ENCODE measurements at places on chromosomes 2 and 18.

DNA sequence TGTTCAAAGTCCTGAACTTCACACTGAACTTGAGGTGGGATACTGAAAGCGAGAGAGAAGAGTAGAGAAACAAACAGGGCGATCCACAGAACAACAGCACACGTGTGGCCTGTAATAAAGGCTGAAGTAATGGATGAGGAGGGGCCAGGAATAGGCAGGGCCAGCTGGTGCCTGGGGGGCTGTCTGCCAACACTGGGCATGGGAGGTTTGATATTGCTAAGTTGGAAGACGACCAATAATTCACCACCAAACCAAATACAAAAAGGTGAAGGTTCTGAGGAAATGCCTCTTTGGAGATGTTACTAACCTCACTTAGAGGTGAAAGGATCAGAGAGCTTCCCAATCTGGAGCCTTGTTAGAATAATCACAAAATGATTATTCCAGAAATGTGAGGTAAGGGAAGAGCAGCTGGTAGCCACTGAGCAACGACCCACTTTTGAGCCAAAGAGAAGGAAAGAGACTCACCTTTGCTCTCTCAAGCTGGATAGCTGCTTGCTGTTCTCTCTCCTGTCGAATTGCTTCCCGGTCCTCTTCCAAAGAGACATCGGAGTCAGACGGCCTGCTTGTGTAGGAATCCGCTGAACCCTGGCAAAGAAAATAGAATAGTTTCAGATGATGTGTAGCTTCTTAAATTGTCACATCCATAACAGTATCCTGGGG is 54.7 kb upstream of the ARL5A start:
- DNase-seq = no peak

- DNase-seq = no peak
These were observed 38.0 kb downstream of the PTGR3 start for GRCh38 chr18:75170916-75171315.

DNA sequence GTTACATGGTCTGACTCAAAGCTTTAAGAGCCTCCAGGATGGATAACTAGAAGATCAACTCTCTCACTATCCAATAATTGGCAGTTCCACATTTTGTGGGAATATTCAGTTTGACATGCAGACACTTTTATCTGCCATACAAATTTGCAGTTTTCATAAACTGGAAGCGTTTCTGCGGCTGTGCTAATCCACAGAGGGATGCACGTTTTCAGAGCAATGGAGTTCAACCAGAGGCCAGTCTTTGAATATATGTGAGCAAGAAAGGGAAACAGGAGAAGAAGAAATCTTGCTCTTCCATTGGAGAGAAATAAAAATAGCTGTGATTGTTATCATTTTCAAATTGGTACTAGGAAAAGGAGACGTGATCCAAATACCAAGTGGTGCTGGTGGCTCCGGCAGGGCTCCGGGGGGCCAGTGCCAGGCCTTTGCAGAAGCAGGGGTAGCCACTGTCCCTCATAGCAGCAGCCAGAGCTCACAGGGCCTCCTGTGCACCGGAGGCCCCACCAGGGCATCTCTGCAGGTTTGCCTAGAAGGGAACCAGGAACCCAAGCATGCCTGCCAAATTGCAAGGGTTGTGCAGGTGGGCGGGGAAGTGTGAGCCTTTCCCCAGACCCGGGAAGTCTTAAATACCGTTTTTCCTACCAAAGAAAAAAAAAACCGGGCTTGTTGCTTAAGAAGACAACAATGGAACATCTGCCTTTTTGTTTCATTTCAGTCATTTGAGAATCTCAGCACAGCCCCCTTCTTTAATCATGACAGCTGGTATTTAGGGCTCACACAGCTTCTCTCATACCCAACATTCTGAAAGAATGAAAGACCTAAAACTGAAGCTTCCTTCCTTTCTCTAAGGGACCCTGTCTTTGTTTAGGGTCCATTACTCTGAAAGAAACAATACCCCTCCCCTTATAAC is 791.1 kb upstream of the SOX11 start:
- no peak for DNase-seq

GRCh38 chr2:224646242-224646846 is 61.2 kb upstream of the CUL3 start:
- DNase-seq = peak; percentile 31

DNA sequence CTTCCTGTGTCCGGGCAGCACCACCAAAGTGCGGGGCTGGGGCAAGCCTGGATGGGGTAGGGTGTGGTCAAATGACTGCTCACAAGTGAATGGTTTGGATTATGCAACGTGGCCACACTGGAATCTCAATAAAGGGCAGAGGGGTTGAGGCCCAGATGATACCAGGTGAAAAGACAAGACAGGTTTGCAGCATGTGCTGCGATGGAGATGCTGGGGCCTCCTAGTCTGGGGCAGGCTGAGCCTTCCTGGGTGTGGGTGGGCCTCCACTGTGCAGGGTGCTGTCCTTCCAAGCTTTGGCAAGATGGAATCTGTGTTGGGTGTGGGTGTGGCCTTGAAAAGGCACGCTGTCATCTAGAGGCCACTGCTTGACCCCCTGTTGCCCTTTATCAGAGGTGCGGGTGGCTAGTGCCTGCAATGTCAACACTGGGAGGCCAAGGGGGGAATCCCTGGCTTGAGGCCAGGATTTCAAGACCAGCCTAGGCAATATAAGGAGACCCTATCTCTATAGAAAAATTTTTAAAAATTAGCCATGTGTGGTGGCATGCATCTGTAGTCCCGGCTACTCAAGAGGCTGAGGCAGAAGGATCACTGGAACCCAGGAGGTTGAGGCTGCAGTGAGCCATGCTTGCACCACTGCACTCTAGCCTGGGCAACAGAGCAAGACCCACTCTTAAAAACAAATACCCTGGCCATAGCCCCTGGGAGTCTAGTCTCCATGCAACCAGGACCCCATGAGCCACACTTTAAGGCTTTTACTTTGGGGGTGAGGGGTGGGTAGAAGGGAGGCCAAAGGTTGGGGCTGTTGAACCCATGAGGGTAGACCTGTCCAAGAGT is 13.8 kb downstream of the RRM2 start:
- peak; percentile 42 for DNase-seq

DNA sequence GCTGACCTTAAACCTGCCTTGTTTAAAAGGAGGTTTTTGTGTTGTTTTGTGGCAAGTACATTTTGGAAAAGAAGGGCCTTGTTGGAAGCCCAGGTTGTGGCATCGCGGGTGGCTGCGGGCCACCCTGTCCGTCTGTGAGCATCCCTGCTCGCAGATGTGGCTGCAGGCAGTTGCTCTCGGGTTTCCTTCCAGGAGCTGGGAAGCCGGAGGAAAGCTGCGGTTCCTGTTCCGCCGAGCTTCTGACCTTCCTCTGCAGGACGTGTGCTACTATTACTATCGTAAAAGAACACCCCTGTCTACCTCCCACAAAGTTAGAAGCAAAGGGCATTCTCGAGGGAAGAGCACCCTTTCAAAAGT is 766 bp downstream of the MFF start:
- peak; percentile 19 for DNase-seq

DNA sequence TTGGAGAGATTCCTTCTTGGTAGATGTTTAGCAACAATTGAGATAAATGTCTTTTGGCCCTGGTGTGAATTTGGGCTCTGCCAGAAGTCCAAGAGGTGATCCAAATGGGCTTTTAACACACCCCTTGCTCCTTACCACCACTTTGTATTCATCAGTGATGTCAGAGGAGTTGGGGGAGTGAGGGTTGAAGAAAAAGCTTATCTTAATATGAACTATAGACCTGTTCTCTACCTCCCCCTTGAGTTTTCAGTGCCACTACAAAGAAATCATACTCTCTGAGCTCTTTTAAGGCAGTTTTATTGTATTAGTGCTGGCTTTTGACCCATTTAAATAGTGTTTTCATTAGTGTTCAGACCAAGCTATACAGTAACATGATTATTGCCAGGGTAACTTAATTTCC is 229.1 kb downstream of the PHLPP1 start:
- no peak for DNase-seq

DNA sequence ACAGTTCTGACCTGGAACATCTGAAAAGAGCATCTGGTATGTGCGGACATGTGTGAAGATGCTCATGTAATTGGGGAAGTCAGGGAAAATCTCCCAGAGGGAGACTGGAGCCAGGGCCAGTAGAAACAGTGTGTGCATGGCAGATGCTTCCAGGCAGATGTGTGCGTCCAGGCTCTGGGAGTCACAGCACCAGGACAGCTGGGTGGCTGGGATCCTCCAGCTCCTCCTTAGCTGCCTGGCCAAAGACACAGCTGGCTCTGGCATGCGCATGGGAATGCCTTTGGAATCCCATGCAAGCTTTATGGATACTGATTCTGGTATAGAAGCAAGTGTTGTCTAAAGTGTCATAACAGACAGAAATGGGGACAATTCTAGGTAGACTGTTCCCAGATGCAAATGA is 369.7 kb downstream of the INSIG2 start:
- no peak for DNase-seq

- DNase-seq = no peak
These were observed 32.5 kb downstream of the HS6ST1 start for GRCh38 chr2:128286011-128286721.

DNA sequence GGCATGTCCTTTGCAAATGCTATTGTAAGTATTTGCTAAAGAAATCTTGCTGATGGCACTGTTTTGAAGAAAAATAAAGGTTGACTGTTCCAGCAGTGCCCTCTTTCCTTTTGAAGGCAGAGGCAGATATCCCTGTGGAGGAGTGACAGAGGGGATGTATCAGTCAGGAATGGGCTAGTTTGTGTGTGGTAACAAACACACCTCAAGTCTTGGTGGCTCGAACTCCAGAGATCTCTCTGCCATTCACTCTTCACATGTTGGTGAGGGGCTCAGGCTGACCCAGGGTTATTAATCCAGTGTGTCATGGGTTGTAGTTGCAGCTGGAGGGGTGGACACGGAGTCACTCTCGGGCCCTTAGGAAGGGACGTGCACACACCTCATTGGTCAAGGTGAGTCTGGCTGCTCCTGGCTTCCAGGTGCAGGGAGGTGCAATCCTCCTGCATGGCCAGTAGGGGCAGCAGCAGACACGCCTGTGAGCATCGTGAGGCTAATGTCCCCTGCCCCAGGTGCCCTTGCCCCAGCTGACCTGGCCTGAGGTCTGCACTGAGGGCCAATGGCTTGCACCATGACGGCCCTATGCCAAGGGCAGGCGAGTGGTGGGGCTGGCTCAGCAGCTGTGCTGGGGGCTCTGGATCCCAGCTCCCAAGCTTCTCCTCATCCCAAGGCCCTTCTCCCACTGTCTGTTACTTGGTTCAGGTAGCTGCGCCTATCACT is 146.5 kb downstream of the ASB1 start:
- DNase-seq = peak; percentile 36

GRCh38 chr18:3256693-3257626 is 5.0 kb upstream of the MYL12B start:
- DNase-seq = no peak

GRCh38 chr2:42663828-42664227 is 95.4 kb downstream of the MTA3 start:
- no peak for DNase-seq

DNA sequence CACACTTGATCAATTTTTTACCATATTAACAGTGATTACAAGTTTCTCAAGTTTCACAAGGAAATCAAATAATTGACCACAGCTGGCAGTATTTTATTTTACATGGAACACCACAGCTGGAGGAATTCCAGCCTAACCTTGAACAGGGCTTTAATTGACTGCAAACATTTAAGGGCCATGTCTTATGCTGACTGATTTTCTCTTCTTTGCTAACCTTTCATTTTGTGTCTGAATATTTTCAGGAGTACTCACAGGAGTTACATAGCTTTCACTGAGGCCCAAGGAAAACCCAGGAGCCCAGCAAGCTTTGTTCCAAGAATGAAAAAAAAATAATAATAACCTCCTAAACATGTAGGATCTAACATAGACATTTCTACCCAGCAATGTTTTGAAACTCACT is 49.6 kb downstream of the FRZB start:
- no peak for DNase-seq

DNA sequence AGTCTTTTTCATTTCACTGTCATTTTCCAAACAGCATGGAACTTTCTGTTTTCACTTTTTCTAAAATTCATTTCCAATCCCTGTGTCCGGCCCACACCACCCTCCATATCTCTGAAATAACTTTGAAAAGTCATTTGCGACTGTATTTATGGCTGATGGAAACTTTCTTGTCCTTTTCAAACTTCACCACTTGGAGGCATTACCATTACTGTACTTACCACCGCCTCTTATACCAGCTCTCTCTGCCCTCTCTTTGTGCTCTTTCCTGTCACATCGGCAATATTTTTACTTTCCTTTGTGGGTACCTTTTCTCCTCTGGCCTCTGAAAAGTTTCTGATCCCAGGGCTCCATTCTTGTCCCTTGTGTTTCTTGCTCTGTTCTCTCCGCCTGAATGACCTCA is 39.5 kb upstream of the IL1RL1 start:
- DNase-seq = peak; percentile 44

DNA sequence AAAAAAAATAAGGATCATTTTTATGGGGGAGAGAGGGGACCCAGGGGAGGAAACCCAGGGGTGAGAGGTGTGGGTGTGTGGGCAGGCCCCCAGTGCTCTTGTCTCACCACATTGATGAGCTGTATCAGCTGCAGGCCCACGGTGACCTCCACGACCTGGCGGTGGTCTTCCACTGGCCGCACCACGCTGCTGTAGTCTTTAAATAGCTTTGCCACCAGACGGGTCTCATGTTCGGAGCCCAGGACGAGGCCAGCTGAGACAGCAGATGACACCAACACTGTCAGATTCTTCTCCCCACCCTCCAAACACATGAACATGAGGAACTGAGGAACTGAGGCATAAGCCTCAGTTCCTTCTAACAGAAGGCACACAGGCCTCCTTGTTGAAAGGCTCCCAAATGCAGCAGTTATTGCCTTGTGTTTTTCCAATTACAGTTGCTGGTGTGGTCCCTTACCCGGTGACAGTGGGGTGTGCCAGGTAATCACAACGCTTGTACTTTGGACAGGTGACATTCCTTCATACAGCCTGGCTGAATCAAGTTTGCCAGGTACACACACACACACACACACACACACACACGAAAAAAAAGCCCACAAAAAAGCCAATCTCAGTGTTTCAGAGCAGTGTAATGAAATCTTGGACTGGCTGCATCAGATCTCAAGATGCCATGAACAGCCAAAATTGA is 4.7 kb downstream of the CHRNA1 start:
- DNase-seq = no peak

DNA sequence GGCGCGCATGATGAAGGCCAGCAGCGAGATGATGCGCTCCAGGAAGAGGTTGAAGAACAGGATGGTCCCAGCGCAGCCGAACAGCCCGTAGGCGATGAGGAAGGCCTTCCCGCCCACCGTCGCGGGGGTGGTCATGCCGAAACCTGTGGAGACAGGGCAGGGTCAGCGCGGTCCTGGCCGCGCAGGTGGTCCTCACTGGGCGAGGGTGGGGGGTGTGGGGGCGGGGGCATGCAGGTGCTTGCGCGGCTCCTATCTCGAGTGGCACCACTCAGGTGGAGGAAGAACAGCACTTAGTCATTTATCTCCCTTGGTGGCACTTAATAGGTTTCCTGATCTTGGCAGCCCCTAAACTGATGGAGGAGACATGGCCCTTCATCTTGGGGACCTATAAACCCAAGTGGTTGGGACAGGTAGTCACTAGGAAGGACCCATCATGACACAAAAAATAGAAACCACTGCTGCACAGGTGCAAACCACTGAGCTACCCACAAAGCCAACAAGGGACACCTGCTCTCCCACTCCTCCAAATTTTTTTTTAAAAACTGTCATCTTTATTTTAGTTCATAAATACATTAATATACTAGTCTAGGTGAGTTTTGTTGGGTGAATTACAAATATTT is 118.8 kb downstream of the MSH2 start:
- peak; percentile 14 for DNase-seq
